ENCODE measurements at places on chromosomes 16 and 17.

- DNase-seq: no peak
Measured at GRCh38 chr16:76278980-76279379, 1.8 kb downstream of the CNTNAP4 start.

DNA sequence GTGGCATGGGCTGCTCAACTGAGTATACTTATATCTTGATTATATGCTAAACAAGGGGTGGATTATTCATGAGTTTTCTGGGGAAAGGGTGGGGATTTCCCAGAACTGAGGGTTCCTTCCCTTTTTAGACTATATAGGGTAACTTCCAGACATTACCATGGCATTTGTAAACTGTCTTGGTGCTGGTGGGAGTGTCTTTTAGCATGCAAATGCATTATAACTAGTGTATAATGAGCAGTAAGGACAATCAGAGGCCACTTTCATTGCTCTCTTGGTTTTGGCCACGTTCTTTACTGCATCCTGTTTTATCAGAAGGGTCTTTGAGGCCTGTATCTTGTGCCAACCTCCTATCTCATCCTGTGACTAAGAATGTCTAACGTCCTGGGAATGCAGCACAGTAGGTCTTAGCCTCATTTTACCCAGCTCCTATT is 12.0 kb downstream of the PRR11 start:
- DNase-seq: no peak

DNA sequence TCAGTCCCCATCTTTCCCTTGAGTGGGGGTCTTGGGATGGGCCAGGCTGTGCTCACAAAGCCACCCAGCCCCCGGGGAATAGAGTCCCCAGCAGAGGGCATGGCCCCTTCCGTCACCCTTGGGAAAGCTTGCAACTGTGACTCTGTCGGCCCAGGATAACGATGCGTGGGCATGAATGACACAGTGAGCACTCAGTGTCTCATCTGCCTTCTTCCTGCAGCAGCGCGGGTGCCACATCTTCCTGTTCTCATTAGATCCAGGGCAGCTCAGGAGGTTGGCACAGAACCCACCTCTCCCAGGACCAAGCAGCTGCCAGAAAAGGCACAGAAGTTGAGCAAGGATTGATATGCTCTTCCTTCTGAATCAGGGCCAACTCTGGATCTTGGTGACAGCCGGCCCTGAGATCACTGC is 84.7 kb downstream of the MRC2 start:
- no peak for DNase-seq

DNA sequence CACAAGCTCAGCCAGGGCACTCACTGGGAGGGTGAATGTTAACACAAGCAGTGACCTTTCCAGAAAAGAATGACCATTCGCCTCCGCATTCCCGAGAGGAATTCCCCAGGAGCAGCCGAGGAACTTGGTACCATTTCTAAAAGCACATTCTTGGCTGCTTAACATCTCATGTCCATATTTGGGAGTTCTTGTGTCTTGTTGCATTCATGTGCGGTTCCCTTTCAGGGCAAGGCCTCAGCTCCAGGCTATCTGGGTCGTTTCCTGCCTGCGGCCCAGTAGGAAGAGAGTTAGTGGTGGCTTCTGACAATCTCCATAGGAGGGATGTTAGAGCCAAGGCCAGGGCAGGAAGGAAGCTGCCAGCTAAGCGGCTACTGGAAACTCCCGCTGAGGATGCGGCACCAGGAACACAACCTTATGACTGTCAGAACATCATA is 27.8 kb upstream of the MEAK7 start:
- no peak for DNase-seq

DNA sequence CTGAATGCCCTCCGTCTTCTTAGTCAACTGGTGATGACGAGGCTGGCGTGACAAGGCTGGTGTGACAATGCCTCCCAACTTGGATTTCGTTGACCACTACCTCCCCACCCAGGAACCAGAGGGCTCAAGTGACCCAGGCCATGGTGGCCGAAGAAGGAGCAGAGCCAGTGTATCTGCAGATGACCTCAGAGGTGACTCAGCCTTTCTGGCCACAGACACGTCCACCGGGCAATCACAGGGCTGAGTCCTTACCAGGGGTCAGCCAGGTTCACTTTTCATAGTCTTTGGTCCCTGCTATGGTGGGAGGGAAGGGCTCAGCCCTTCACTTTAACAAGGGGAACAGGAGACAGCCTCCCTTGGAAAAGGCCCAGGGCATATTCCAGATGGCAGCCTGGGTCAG is 116.3 kb downstream of the MAF start:
- no peak for DNase-seq

DNA sequence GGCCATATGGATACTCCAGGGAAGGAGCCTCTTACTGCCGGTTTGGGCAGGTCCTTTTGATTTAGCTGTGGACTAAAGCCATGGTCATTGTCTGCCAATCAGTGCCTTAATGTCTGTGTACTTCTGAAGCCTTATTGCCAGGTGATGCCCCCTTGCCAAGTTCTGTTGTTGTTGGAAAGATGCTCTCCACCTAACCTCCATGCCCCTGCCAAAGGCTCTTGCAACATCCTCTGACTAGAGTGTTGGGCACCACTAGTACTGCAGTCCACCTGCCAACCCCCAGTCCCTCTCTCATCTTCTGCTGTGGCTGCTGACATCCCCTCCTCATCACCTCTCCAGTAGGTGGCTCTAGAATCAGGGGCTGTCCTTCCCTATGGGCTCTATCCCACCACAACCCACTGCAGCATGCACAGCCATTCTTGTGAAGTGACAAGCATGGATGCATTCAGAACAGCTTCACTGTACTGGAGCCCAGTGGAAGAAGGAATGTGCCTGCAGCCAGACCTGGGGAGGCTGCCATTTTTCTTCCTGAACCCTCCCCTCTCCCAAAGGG is 375.3 kb upstream of the CDH5 start:
- no peak for DNase-seq

DNA sequence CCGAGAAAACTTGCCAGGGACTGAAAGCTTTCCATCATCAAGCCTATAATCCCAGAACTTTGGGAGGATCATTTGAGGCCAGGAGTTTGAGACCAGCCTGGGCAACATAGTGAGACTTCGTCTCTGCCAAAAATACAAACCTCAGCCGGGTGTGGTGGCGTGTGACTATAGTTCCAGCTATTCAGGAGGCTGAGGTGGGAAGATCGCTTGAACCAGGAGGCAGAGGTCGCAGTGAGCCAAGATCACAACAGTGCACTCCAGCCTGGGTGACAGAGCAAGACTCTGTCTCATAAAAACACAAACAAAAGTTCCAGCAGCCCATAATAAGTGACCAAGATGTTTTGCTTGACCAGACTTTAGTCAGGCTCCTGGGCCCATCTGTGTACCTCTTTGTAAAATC is 1.9 kb downstream of the MEAK7 start:
- no peak for DNase-seq

GRCh38 chr17:75047398-75048098 is 523 bp downstream of the KCTD2 start:
- DNase-seq: no peak

GRCh38 chr17:44664867-44665266 is 8.6 kb downstream of the MEIOC start:
- DNase-seq: no peak

DNA sequence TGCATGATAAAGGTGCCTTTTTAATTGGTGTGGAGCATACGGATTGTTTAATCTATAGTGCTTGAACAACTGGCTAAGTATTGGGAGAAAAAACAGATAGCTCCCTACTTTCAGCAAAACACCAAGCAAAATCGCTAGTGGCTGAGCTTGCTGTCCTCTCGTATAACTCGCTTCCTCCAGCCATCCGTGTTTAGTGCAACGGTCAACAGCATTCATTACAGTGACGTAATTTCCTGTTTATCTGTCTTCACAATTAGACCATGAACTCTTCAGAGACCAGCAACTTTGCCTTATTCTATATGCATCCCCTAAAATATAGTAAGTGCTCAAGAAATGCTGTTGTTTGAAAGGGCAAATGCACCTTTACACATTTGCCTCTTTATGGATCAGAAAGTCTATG is 511.9 kb downstream of the HAPSTR1 start:
- DNase-seq: no peak

GRCh38 chr16:88533381-88533917 is 36.8 kb upstream of the ZC3H18 start:
- DNase-seq: no peak

GRCh38 chr16:69937465-69937951 is 13.6 kb upstream of the CLEC18A start:
- no peak for DNase-seq

- no peak for DNase-seq
Measured at GRCh38 chr16:88460496-88461330, 7.6 kb downstream of the ZFPM1 start.

GRCh38 chr16:68948230-68948910 is 105.0 kb downstream of the TANGO6 start:
- DNase-seq: no peak
